ENCODE measurements at places on chromosomes 2 and 18. TPM values are rescaled to one million over a fixed set of nuclear protein-coding genes. Genes with fewer than 3 reads are reported as not detected.

Gene TYMS
- 38.7 TPM for total RNA-seq

Gene RNASEH1
- 32.6 TPM for total RNA-seq

Gene CPO
- not detected for total RNA-seq

Gene POTEJ
- not detected for total RNA-seq

Gene ABCG5
- total RNA-seq, result not detected

DNA sequence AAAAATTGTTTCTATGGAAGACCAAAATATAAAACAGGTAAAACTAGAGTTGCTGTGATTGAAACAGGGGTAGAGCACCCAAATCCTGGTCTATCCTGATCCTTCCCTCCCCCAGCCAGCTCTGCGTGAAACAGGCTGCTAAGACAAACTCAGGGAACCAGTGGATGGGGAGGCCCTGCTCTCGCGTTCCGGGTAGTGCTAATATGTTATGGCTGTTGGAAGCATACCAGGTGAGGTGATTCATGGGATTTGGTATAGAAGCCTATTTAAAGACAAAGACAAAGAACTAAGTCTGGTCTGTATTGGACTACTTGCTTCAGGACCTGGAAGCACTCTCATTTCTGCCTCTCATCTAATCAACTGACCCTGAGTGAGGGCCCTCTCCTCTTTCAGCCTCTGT, 63.0 kb upstream of the CCBE1 start:
- no peaks in the 10 kb centered on the region for H3K4me1 ChIP-seq
- no peak overlapping the region for H3K4me3 ChIP-seq
- no peak overlapping the region for H3K27ac ChIP-seq
- no peaks in the 10 kb centered on the region for H3K27me3 ChIP-seq

DNA sequence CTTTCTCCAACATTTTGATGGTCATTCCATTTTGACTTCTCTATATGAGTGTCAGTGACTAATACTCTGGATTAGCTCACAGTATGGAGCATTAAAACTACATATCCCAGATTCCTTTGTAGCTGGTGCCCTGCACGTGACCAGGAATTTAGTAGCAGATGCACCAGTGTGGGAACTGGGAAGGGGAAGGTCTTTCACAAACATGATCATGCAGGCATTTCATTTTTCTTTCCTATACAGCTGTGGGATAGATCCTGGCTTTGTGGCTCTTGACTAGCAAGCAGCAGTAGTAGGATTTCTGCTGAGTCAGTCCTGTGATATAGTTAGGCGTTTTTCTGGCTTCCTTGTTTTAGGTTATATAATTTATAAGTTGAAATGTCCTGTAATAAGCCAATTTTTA, 971.0 kb upstream of the CDH2 start:
- H3K4me3 ChIP-seq, result no peak overlapping the region
- no peaks in the 10 kb centered on the region for H3K27me3 ChIP-seq
- H3K27ac ChIP-seq, result no peak overlapping the region
- no peaks in the 10 kb centered on the region for H3K36me3 ChIP-seq
- no peaks in the 10 kb centered on the region for H3K4me1 ChIP-seq
- peak; percentile 64 for DNase-seq

- H3K4me1 ChIP-seq, result no peaks in the 10 kb centered on the region
- peaks cover 17% of the 10 kb centered on the region for H3K27me3 ChIP-seq
- DNase-seq, result no peak
- no peak overlapping the region for H3K4me3 ChIP-seq
These were observed 144.3 kb downstream of the BCL2 start for GRCh38 chr18:63175264-63175663.

DNA sequence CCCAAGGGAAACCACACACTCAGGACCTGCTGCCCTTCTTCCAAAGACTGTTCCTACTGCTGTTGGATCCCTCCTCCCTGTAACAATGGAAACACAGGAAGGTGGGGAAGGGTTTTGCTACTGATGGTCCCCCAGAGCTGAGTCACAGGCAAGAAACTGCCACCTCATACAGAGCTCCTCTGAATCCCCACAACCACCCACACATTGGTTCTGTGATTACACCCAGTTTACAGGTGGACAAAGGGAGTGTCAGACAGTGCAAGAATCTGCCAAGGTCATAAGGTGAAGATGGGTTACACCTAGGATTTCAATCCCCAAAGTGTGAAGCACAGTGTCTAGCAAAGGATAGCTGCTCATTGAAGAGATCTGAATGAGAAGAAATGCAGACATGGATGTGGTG, 141.7 kb upstream of the LMAN1 start:
- H3K36me3 ChIP-seq, result no peaks in the 10 kb centered on the region
- DNase-seq, result no peak
- H3K4me1 ChIP-seq, result peaks cover 24% of the 10 kb centered on the region
- H3K27me3 ChIP-seq, result no peaks in the 10 kb centered on the region

DNA sequence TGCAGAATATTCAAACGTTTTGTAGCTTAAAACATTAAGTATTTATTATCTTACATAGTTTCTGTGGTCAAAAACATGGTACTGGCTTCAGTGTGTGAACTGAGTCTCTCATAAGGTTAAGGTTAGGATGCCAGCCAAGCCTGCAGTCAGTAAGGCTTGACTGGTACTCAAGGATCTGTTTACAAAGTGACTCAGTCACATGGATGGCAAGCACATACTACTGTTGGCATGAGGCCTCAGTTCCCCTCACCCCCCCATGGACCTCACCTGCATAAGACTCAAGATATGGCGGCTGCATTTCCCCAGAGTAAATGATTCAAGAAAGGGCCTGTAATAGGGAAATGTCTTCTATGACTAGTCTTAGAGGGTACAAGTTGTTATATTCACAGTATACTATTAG, 1167.5 kb downstream of the DPP10 start:
- no peak overlapping the region for H3K27ac ChIP-seq
- H3K4me1 ChIP-seq, result no peaks in the 10 kb centered on the region
- H3K4me3 ChIP-seq, result no peak overlapping the region
- no peaks in the 10 kb centered on the region for H3K27me3 ChIP-seq
- no peak for DNase-seq

DNA sequence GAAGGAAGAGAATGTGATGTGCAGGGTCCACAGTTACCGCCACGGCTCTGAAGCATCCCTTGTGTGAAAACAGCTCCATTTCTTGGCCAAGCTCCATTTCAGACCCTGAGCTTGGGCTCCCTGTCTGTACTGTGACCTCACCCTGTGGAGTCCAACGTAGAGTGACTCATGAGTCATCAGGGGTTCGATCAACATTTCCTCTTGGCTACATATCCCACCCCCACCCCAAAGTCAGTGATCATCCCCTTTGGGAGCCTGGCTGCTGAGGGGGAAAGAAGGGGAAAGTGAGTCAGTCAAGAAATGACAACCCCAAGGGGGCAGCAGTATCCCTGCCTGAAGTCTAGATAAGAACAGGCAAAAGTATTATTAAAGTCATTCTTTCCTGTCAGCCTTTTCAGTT, 62.2 kb downstream of the PAPOLG start:
- no peaks in the 10 kb centered on the region for H3K36me3 ChIP-seq
- peaks cover under 1% of the 10 kb centered on the region for H3K27me3 ChIP-seq
- no peak overlapping the region for H3K27ac ChIP-seq
- H3K4me3 ChIP-seq, result no peak overlapping the region
- no peak for DNase-seq

GRCh38 chr2:45180033-45180746, 170.9 kb upstream of the SIX2 start:
- H3K4me1 ChIP-seq, result peaks cover 30% of the 10 kb centered on the region
- H3K36me3 ChIP-seq, result no peaks in the 10 kb centered on the region
- H3K4me3 ChIP-seq, result no peak overlapping the region
- no peak overlapping the region for H3K27ac ChIP-seq

- H3K27me3 ChIP-seq, result peaks cover 10% of the 10 kb centered on the region
- H3K4me1 ChIP-seq, result peaks cover 12% of the 10 kb centered on the region
- H3K27ac ChIP-seq, result no peak overlapping the region
- DNase-seq, result no peak
- no peaks in the 10 kb centered on the region for H3K36me3 ChIP-seq
These were observed 67.2 kb upstream of the OTOS start for GRCh38 chr2:240207661-240208060.

- H3K4me3 ChIP-seq, result no peak overlapping the region
- H3K4me1 ChIP-seq, result no peaks in the 10 kb centered on the region
- H3K27me3 ChIP-seq, result no peaks in the 10 kb centered on the region
- H3K27ac ChIP-seq, result no peak overlapping the region
- H3K36me3 ChIP-seq, result no peaks in the 10 kb centered on the region
These were observed 149.7 kb upstream of the KLHL29 start for GRCh38 chr2:23235292-23235691.

- no peak for DNase-seq
- no peak overlapping the region for H3K27ac ChIP-seq
- H3K4me3 ChIP-seq, result no peak overlapping the region
- H3K4me1 ChIP-seq, result peaks cover 17% of the 10 kb centered on the region
- no peaks in the 10 kb centered on the region for H3K36me3 ChIP-seq
- H3K27me3 ChIP-seq, result no peaks in the 10 kb centered on the region
These were observed 63.1 kb downstream of the AAK1 start for GRCh38 chr2:69580486-69580885.

DNA sequence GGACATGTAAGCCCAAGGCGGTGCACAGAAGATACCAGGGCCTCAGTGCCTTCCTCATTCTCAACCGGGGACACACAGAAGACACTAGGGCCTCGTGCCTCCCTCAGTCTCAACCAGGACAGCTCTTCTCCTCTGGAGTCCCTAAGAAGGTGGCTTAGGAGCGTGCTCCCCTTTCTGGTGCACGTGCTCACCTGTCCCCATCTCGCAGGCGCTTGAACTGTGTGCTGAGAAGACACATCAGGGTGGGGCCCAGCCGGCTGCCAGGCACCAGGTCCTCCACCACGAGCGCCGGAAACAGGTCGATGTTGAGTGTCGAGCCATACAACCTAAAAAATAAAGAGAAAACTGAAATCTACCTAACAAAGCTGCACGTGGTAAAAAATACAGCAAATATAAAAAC, 99.9 kb downstream of the PXDN start:
- H3K4me3 ChIP-seq, result no peak overlapping the region
- no peaks in the 10 kb centered on the region for H3K27me3 ChIP-seq
- H3K27ac ChIP-seq, result no peak overlapping the region
- no peak for DNase-seq
- H3K4me1 ChIP-seq, result peaks cover 12% of the 10 kb centered on the region
- peaks cover 35% of the 10 kb centered on the region for H3K36me3 ChIP-seq

DNA sequence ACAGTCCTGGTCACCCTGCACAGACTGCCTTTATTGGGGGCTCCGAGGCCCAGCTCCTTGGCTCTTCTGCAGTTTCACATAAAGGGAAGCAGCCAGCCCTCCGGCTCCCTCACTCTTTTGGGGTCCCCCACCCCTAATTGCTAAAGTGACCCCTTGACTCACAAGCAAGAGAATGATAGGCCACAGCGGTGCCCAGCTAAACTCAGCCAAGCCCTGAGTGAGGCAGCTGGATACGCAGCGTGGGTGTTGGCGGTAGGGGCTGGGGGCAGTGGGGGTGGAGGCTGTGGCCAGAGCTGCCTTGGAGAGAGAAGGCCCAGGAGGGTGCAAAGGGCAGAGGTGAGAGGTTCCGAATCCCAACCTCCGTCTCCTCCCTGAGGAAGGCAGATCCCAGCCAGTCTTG, 25.5 kb upstream of the ALPP start:
- H3K4me3 ChIP-seq, result no peak overlapping the region
- no peaks in the 10 kb centered on the region for H3K4me1 ChIP-seq
- peaks cover 47% of the 10 kb centered on the region for H3K27me3 ChIP-seq
- DNase-seq, result no peak

GRCh38 chr2:238326801-238327365, 6.6 kb downstream of the TRAF3IP1 start:
- H3K27me3 ChIP-seq, result no peaks in the 10 kb centered on the region
- no peak overlapping the region for H3K27ac ChIP-seq
- no peak overlapping the region for H3K4me3 ChIP-seq
- peaks cover 3% of the 10 kb centered on the region for H3K4me1 ChIP-seq

GRCh38 chr18:9172506-9173127, 36.0 kb downstream of the ANKRD12 start:
- no peaks in the 10 kb centered on the region for H3K36me3 ChIP-seq
- H3K4me1 ChIP-seq, result no peaks in the 10 kb centered on the region
- H3K4me3 ChIP-seq, result no peak overlapping the region
- no peaks in the 10 kb centered on the region for H3K27me3 ChIP-seq
- DNase-seq, result no peak

DNA sequence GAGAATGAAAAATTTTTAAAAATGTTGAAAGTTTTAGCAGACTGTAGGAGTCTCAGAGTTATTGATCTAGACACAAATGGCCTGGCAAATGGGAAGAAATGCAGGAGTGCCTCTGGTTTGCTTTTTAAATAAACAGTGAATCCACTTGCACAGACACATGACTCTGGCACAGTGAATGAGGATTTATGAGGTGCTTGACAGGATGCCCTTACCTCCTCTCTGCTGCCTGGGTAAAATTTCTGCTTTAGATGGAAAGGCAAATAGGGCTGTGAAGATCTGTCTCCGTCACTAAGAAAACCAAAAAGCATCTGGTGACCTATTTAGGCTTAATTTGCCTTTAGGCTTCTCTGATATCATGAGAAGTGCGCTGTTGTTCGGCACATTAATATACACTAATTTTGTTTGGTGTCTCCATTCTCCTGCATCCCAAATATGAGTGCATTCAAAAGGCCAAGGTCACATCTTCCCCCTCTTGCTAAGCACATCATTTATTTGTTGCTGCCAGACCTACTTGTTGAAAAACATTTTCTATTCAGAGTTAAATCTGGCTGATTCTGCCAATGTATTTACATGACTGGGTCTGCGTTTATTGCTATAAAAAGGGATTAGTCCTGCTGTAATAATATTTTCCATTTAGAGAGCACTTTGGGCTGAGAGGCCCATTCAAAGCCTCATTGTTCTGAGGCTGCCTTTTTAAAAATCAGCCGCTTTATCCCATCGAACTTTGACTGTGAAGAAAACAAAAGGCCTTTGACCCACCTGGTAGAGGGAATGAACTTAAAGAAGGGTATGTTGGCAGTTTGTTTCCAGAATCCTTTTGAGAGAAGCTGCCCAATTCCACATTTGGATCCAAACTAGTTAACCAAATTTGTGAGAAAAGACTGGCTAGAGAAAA, 94.9 kb downstream of the RNF152 start:
- DNase-seq, result no peak
- no peaks in the 10 kb centered on the region for H3K36me3 ChIP-seq
- H3K27me3 ChIP-seq, result peaks cover 3% of the 10 kb centered on the region
- H3K4me3 ChIP-seq, result no peak overlapping the region
- H3K27ac ChIP-seq, result no peak overlapping the region

DNA sequence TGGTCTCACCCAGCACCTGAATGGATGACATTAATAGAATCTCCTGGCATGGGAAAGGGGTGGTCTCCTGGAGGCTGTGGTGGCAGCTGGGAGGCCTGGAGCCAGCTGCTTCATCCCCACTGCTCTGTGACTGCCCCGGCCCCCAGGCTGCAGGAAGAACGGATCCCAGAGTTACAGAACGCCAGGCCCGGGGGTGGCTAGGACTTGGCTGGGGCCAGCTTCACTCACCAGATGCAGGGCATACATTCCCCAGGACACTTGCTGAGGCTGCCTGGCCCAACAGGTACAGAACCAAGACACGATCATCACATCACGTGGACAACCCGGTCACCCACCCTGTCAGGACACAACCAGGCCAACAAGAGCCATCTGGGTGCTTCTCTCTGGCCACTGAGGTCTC, 178.6 kb upstream of the SALL3 start:
- H3K27ac ChIP-seq, result no peak overlapping the region
- no peaks in the 10 kb centered on the region for H3K27me3 ChIP-seq
- H3K4me1 ChIP-seq, result no peaks in the 10 kb centered on the region
- no peak overlapping the region for H3K4me3 ChIP-seq
- DNase-seq, result no peak
- no peaks in the 10 kb centered on the region for H3K36me3 ChIP-seq

GRCh38 chr2:46978723-46979122, 63.1 kb upstream of the MCFD2 start:
- H3K4me1 ChIP-seq, result peaks cover 12% of the 10 kb centered on the region
- no peak overlapping the region for H3K27ac ChIP-seq
- DNase-seq, result no peak
- peaks cover 32% of the 10 kb centered on the region for H3K36me3 ChIP-seq
- no peak overlapping the region for H3K4me3 ChIP-seq

Measured in astrocyte (in vitro differentiated cells and primary cell).